NCI-H2081 (cell line): ENCODE measurements at places on chromosomes 3 and 15.

DNA sequence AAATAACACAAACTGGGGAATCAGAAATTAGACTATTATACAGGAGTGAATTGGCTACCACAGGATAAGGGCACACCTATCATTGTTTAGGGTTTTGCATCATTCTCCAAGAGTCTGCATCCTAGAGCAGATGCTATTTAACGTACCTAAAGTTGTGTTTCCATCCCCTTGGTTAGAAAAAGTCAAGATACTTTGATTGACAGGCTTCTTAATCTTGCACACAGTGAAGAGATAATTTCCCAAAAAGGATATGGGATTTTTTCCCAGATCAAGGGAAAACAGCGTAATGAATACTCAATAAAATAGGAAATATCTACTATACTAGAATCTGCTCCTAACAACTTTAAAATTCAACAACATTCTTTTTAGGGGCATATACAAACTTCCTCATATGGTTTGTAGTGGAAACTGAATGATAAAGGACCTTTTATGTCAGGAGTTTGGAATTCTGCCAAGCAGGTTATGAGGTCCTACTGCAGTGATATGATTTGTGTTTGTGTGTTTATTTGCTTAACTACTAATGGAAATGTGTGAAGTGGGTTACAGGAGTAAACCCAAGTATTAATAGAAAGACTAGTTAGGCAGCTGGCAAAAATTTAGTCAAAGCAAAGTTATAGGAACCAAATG lies 124.1 kb upstream of the MME start:
- no peak for DNase-seq

GRCh38 chr3:168968609-168969008 lies 694.9 kb downstream of the MECOM start:
- DNase-seq = no peak

DNA sequence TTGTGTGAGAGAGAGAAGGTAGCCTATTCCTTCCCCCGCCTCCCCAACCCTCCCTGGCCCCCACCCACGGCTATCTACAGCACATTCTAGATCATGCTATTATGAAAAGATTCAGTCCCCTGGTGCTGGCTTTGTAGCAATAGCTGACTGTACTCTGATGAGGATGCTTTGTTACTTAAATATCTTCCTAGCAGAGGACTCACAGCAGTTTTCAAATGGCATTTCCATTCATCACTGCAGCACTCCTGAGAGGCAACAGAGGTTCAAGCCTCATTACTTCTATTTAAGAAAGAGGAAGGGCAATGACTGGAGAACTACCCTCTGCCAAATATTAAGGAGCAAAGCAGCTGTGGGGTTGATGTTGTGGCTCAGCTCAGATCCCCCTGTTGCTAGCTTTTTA lies 61.0 kb downstream of the LRRN1 start:
- DNase-seq = no peak

GRCh38 chr3:119800844-119801243 lies 18.9 kb downstream of the NR1I2 start:
- no peak for DNase-seq

DNA sequence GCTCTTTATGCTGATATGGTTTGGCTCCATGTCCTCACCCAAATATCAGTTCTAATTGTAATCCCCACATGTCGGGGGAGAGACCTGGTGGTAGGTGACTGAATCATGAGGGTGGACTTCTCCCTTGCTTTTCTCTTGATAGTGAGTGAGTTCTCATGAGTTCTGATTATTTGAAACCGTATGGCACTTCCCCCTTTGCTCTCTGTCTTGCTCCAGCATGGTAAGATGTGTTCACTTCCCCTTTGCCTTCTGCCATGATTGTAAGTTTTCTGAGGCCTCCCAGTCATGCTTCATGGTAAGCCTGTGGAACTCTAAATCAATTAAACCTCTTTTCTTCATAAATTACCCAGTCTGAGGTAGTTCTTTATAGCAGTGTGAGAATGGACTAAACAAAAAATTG lies 107.6 kb downstream of the IMPG2 start:
- DNase-seq = no peak

DNA sequence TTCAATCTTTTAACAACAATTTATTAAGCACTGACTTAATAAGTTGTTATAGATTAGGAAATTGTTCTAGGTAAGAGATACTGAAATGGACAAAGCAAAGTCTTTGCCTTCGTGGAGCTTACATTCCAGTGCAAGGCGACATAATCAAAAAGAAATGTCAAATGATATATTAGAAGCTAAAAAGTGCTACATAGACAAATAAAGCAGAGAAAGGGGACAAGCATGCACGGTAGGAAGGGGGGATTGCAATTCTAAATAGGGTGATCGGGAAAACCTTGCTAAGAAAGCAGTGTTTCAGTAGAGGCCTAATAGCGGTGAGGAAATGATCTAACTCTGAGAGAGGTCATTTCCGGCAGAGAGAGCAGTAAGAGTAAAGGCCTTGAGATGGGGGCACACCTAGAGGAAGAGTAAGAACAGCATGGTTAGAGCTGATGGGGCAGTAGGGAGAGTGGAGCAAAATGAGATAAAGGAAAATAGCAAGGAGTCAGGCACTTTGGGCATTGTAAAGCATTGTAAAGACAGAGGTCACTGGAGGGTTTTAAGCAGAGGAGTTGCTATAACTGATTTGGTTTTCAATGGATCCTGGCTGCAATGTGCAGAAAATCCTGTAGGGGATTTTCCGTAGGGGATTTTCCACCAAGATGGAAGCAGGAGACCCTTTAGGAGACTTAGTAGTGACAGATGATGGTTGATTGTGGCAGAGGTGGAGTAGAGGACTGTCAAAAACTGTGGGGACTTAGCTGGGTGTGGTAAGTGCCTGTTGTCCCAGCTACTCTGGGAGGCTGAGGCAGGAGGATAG lies 71.7 kb upstream of the CFAP20DC start:
- no peak for DNase-seq

GRCh38 chr15:75042730-75043508 lies 19.5 kb downstream of the PPCDC start:
- DNase-seq = no peak

GRCh38 chr3:154029926-154030325 lies 91.3 kb upstream of the ARHGEF26 start:
- DNase-seq = no peak

- DNase-seq = no peak
Observed at GRCh38 chr15:57872281-57873030, 165.9 kb downstream of the POLR2M start.

DNA sequence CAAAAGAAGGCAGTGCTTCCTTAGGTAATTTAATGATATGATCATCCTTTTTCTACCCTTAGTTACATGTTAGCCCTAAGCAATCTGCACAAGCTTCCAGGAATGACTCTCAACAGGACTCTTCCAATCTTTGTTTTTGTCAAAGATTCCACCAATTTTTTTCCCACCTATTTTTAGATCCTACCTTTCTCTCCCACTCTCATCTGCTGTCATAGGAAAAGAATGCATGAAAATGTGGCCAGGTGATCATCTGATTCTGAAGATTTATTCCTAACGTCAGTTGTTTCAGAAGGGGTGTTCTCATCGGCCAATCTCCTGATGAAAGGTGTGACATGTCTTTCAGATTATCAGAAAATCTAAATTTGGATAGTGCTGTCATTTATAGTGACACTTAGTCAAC lies 7.2 kb downstream of the CCDC54 start:
- DNase-seq = no peak

DNA sequence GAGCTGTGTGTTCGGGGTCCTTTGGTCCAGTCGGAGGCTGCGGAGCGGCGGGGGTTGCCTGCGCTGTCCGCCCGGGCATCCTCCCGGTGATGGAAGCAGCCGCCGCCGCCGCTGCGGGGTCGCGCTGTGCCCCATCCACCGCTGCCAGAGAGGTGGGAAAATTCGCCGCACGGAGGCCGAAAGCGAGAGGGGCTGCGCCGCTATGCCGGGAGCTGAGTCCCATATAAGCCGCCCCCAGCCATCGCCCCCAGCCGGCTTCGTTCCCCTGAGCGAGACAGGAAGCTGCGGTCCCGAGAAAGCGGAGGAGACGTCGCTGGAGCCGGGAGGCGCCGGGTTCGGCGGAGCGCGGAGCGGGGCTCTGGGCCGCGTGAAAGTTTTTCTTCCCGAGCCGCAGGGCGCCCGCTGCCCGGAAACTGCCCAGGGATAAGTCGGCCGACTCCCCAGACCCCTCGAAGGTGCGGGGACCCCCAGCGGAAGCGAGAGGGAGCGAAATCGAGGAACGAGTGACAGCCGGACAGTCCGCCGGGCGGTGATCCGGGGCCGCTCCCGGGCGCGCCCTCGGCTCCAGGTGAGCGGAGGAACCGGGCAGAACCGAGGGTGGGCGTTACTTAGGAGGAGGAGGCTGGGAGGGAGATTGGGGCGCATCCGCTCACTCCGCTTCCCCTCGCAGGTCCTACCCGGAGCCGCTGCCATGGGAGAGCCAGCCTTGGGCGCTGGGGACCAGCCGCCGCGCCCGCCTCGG lies 574 bp downstream of the CHST2 start:
- peak; percentile 63 for DNase-seq

GRCh38 chr3:160027541-160028195 lies 39.0 kb downstream of the IL12A start:
- no peak for DNase-seq

- no peak for DNase-seq
Observed at GRCh38 chr3:95775486-95776094, 1038.8 kb upstream of the EPHA6 start.

DNA sequence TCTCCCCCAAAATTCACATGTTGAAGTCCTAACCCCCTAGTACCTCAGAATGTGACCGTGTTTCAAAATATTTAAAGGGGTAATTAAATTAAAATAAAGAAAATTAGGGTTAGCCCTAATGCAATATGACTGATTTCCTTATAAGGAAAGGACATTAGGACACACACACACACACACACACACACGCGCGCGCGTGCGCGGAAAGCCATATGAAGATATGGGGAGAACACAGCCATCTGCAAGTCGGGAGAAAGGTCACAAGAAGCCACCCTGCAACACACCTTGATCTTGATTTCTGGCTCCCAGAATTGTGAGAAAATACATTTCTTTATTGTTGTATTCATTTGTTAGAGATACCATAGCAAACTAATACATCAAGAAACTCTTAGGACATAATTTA lies 54.6 kb upstream of the STXBP5L start:
- no peak for DNase-seq

DNA sequence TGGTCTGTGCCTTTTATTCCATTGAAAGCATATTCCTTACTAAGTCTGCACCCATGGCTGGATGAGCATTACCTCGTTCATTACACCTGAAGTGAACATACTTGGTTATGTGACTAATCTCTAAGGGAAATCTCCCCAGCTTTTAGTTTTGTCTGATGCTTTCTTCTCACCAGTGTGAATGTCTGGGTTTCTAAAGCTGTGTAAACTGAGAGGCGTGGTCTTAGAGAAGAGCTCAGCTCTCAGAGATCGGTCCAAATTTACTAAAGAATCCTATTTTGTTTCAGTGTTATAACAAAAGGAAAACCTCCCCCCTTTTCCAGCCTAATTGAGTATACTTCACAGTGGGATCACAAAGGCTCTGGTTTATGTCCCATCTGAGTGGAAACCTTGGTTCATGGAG lies 352.3 kb downstream of the PTPRG start:
- no peak for DNase-seq

DNA sequence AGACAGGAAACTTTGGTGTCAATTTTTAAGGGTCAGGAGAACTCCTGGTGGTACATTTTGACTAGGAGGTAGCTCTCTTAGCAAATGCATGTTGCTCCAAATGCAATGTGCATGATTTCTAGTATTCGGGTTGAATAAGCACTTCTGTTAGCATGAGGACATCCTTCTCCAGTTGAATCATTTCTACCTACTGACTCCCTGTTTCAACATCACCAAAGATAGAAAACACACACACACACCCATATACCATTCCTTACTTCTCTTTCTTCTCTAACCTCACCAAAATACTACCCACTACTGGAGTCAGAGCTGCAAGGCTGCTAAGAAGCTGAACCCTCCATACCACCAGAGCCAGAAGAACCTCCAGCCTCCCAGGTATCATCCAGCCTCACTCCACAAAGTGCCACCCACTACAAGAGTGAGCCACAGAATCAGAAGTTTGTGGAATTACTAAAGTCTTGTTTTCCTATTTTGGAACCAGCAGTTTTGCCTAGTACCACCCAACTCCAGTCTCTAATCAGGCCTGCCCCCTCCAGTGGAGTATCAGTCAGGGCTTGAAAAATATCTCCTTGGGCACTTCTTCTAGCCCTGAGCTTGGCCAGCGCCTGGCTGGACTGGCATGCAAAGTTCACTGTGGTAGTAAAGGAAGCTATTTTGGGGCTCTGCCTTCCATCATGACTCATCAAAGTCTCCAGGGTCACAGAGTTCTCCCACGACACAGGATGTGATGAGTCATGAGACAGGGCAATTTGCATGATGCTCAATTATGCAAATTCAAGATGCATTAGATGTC lies 110.3 kb downstream of the CYP19A1 start:
- DNase-seq = no peak

DNA sequence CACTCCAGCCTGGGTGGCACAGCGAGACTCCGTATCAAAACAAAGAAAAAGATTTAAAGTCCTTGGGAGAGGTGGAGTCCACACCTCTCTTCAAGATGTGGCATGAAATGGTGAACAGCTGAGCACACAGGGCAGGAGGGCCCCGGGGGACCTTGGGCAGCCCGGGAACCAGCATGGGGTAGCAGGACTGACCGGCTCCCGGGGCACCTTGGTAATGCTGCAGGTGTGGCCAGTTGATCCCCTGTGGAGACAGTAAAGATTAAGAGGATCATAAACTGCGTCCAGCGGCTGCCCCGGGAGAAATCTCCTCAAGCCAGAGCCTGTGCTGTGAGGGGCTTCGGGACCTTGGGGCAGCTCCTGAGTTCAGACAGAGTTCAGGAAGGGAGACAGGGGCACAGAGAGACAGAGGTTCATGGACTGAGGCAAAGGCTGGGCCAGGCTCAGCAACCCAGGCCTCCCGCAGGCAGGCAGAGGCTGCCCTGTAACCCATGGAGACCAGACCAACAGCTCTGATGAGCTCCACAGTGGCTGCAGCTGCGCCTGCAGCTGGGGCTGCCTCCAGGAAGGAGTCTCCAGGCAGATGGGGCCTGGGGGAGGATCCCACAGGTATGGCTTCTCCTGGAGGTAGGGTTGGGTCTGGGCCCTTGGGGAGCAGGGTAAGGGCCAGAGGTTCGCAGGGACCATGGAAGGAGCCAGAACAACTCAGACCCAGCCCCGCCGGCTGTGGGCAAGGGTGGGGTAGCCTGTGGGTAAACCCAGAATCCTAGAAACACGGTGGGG lies at the start of gene NR2E3:
TSS of gene NR2E3 (plus strand) at position 299 of the 780 bp plus-strand sequence. CDS start at position 489, 190 bp downstream.
- DNase-seq = no peak

DNA sequence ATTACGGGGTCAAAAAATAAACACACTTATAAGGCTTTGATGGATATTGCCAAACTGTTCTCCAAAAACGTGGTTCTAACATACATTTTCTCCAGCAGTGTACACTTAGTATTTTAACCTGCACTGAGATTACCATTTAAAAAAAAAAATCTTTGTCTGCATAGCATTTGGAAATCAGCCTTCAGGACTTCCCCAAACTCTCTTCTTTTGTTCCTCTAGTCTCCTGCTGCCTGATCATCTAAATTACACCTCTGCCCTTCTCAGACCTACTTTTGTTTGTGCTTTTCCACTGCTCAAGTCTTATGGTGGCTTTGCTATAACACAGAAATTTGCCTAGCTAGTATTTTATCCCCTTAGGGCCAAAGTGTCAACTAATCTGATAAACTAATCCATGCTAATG lies 3.8 kb downstream of the NCEH1 start:
- DNase-seq = no peak

GRCh38 chr3:104989878-104990277 lies 376.8 kb upstream of the ALCAM start:
- no peak for DNase-seq
